ENCODE measurements at places on chromosomes 2 and 18. TPM values are rescaled to one million over a fixed set of nuclear protein-coding genes. Genes with fewer than 3 reads are reported as not detected.

Gene RNF144A
- 4.0 TPM for polyA plus RNA-seq

Gene PROM2
- 4.3 TPM for polyA plus RNA-seq

Gene HRH4
- polyA plus RNA-seq, result 0.05 TPM

Gene RGPD3
- polyA plus RNA-seq, result 1.8 TPM

Gene UPP2
- 0.50 TPM for polyA plus RNA-seq

Gene MYO5B
- 11.1 TPM for polyA plus RNA-seq

Gene MDH1B
- 1.3 TPM for polyA plus RNA-seq

Gene GPR75
- 0.50 TPM for polyA plus RNA-seq

Gene REG1B
- 0.68 TPM for polyA plus RNA-seq

Gene STAMBP
- 48.8 TPM for polyA plus RNA-seq

Gene ANKRD23
- polyA plus RNA-seq, result 7.5 TPM

Gene CPLX4
- polyA plus RNA-seq, result 0.05 TPM

Gene NT5C1B
- polyA plus RNA-seq, result not detected

Gene RAX
- 0.05 TPM for polyA plus RNA-seq

Gene SPATA3
- polyA plus RNA-seq, result not detected

Gene SFXN5
- 6.2 TPM for polyA plus RNA-seq

Gene DTYMK
- 20.3 TPM for polyA plus RNA-seq

Gene LIMS3
- 0.59 TPM for polyA plus RNA-seq

Gene TNFRSF11A
- 3.6 TPM for polyA plus RNA-seq

Gene SATB2
- polyA plus RNA-seq, result 0.73 TPM

Gene KLHL30
- 0.41 TPM for polyA plus RNA-seq

Gene COPS8
- polyA plus RNA-seq, result 55.5 TPM

Gene ADGRF3
- polyA plus RNA-seq, result 0.39 TPM

Gene BARD1
- 7.2 TPM for polyA plus RNA-seq

Gene IAH1
- 80.2 TPM for polyA plus RNA-seq

Gene HOXD3
- 0.82 TPM for polyA plus RNA-seq

Gene ALK
- 0.21 TPM for polyA plus RNA-seq

Gene KIF1A
- polyA plus RNA-seq, result 0.78 TPM

Gene TRIM43
- polyA plus RNA-seq, result 1.5 TPM

Gene KCTD18
- polyA plus RNA-seq, result 19.2 TPM

Gene STON1
- polyA plus RNA-seq, result 2.9 TPM
